AG04450 (cell line): ENCODE measurements at places on chromosomes 12 and 14.

DNA sequence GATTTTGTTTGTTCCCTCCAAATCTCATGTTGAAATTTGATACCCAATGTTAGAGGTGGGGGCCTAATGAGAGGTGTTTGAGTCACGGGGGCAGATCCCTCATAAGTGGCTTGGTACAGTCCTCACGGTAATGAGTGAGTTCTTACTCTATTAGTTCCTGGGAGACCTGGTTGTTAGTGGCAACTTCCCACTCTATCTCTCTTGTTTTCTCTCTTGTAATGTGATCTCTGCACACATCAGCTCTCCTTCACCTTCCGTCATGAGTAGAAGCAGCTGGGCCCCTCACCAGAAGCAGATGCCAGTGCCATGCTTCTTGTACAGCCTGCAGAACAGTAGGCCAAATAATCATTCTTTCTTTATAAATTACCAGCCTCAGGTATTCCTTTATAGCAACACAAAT, 29.6 kb upstream of the KCNK10 start:
- no peak for DNase-seq

DNA sequence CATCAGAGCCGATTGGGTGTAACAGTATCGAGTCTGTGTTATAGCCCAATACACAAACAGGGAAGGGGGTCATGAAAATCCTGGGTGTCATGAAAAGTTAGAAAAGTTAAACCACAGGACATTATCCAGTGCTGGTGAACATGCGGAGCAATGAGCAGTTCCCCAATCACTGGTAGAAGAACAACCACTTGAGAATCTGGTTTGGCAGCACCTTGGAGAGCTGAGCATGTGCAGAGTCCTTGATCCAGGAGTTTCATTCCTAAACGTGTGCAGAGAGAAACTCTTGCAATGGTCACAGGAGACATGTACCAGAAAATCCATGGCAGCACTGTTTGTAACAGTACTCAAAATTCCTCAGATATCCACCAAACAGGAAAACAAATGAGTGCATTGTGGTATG, 23.0 kb upstream of the JDP2 start:
- DNase-seq = no peak

- DNase-seq = no peak
Observed at GRCh38 chr14:23494223-23494622, 24.7 kb downstream of the NGDN start.

- DNase-seq = no peak
Observed at GRCh38 chr14:101254805-101255764, 306.2 kb upstream of the DIO3 start.

GRCh38 chr12:42097971-42098370, 46.7 kb downstream of the GXYLT1 start:
- DNase-seq = no peak

DNA sequence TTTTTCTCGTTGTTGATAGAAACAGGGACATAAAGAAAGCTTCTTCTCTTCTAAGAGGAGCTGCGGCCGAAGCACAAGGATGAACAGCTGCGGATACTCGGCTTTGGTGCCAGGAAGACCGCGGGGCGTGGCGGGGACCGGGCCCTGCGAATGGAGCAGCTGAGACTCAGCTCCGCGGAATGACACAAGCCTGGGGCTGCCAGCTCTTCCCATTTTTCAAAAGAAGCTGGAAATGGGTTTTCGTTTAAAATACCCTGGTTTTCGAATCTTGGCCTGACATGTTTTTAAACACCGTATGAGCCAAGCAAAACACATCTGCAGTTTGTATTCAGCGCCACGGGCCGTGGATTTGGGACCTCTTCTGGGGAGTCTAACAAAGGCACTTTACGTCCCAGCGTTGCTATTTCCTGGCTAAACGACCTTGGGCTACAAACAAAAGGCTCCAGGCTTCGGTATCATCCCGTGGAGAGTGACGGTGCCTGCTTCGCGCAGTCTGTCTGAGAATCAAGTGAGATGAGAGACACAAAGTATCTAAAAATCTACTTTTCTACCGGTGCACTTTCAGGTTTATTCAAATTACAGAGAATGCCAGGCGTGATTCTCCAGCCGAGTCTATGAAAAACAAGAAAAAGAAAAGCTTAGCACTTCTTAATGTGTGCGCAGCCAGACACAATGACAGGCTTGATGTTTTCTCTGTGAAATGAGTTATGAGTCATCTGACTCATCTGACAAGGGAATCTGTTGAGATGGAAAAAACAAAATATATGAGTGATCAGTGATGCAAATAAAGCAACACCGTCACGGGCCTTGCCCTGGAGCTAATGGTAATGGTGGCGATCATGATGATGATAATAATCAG, 114.0 kb upstream of the TMEM132D start:
- DNase-seq = no peak

DNA sequence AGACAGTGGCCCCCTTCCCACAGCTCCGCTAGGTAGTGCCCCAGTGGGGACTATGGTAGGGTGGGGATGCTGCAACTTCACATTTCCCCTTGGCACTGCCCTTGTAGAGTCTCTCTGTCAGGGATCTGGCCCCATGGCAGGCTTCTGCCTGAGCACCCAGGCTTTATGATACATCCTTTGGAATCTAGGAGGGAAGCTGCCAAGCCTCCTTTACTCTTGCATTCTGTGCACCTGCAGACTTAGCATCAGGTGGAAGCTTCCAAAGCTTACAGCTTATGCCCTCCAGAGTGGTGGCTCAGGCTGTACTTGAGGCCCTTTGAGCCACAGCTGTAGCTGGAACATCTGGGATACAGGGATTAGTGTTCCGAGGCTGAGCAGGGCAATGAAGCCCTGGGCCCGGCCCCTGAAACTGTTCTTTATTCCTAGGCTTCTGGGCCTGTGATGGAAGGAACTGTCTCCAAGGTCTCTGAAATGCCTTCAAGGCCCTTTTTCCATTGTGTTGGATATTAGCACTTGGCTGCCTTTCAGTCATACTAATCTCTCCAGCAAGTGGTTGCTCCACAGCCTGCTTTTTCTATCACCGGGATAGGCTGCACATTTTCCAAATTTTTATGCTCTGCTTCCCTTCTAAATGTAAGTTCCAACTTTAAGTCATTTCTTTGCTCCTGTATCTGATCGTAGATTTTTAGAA, 22.2 kb upstream of the OR6J1 start:
- no peak for DNase-seq

- DNase-seq = no peak
Observed at GRCh38 chr12:65156366-65156841, 13.0 kb upstream of the LEMD3 start.

GRCh38 chr12:67617629-67618028, 30.9 kb upstream of the DYRK2 start:
- DNase-seq = no peak

GRCh38 chr14:60485057-60485597, 736 bp downstream of the C14orf39 start:
- no peak for DNase-seq

- DNase-seq = no peak
Observed at GRCh38 chr12:51645961-51646360, 54.9 kb downstream of the SCN8A start.

- DNase-seq = no peak
Observed at GRCh38 chr12:81819991-81820633, 61.0 kb upstream of the PPFIA2 start.

GRCh38 chr12:108090932-108091678, 38.0 kb upstream of the WSCD2 start:
- no peak for DNase-seq

DNA sequence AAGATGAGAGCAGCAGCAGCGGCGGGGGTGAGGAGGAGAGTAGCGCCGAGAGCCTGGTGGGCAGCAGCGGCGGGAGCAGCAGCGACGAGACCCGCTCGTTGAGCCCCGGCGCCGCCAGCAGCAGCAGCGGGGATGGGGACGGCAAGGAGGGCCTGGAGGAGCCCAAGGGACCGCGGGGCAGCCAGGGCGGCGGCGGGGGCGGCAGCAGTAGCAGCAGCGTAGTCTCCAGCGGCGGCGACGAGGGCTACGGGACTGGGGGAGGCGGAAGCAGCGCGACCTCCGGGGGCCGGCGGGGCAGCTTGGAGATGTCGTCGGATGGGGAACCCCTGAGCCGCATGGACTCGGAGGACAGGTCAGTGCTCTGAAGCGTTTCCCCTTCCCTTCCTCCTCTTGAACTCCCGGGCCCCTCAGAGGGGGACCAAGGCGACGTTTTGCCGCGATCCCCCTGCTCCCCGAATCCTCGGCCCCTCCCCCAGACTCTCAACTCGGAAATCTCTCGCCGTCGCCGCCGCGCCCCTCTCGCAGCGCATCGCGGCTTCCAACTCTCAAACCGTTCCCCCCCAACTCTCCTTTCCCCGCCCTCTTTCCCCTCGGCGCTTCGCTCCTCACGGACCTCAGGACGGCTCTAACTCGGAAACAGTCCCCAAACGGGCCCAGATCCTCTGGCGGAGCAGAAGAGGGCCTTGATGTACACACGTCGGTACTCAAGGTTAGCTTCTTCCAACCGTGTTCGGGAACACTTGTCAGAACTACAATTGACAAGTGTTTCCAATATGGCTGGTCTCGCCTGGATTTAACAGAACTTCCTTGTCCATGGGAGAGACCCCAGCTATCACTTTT, 947 bp downstream of the AEBP2 start:
- no peak for DNase-seq

GRCh38 chr14:85387181-85387580, 142.8 kb upstream of the FLRT2 start:
- DNase-seq = no peak

- DNase-seq = no peak
Observed at GRCh38 chr12:109678719-109679118, 34.9 kb upstream of the FAM222A start.

- DNase-seq = no peak
Observed at GRCh38 chr12:79997096-79997791, 62.3 kb upstream of the PPP1R12A start.

GRCh38 chr14:29804481-29805266, 123.0 kb downstream of the PRKD1 start:
- no peak for DNase-seq

DNA sequence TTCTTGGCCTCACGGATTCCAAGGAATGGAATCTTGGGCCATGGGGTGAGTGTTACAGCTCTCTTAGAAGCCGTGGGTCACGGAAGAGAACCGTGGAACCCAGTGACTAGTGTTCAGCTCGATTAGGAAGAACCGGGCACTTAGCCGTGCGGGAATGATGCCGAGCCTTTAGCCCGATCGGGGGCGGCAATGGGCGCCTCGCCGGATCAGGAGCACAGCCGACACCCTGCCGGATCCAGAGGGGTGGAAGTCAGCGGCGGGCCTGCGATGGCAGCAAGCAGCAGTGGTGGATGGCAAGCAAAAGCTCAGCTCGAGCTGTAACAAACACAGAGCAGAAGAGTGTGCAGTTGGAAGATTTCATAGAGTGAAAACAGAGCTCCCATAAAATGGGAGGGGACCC, 21.1 kb upstream of the ULK1 start:
- DNase-seq = no peak

- no peak for DNase-seq
Observed at GRCh38 chr12:95956557-95957145, 13.5 kb downstream of the AMDHD1 start.
